Activated CD4-positive, alpha-beta T cell treated with anti-CD3 and anti-CD28 coated beads, Interleukin-2, amount 50 U/mL, for 48 hours (primary cell): ENCODE measurements at places on chromosomes 6 and 20.

GRCh38 chr6:138008791-138009190 is 98.4 kb downstream of the PERP start:
- DNase-seq: no peak

- no peak for DNase-seq
Observed at GRCh38 chr6:133085471-133085870, 155.7 kb upstream of the EYA4 start.

DNA sequence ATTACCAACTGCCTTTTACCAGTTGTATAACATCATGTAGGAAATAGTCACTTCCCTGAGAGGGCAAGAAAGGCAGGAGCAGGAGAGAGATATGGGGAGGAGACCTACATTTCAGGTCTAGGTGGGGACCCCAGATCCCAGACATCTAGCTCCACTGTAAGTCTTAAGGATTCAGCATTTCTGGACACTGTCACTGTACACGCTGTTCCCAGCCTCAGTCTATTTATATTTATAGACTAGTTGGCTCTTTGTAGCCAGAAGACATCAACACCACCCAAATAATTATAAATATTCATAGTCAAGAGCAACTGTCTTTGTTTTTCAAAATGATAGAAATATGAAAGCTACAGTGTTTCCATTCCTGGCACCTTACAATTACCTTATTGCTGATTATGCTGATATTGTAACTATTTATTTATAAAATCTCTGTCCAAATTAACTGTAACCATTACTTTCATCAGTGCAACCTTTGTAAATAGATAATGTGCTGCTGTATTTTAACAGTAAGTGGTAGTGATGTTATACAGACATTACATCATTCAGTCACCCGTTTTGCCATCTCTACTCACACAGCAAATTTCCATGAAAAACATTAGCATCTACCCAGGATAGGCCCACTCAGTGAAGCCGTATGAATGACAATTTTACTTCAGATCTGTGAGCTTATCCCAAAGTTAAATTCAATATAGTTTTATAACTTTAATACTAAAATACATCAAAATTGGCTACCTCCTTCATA is 162.8 kb downstream of the PTPRK start:
- DNase-seq: no peak

GRCh38 chr6:105077596-105078385 is 102.0 kb downstream of the POPDC3 start:
- DNase-seq: no peak

DNA sequence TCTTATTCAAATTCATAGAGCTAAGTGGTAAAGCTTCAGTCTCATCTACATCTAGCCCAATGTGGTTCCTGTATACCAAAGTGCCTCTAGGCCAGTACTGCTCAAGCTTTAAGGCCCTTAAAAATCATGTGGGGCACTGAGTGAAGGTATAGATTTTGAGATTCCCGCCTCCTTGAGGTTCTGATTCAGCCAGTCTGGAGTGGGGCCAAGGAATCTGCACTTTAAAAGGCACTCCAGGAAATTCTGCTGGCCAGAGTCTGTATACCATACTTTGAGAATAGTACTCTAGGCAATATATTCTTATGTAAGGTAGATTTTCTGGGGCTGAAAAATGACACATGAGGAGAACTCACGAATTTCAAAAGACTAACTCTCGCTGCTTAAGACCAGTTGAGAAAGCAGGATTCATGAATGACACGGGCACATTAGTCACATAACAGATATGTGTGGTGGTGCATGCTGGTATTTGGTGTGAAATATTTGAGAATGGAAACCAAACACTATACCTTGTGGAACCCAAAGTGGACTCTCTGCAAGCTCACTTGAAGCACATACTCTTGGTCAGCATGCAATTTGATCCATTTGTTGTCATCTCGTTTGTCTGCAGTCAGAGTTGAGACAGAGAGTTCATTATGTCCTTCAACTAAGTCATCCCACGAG is 47.6 kb upstream of the SIM1 start:
- DNase-seq: no peak

DNA sequence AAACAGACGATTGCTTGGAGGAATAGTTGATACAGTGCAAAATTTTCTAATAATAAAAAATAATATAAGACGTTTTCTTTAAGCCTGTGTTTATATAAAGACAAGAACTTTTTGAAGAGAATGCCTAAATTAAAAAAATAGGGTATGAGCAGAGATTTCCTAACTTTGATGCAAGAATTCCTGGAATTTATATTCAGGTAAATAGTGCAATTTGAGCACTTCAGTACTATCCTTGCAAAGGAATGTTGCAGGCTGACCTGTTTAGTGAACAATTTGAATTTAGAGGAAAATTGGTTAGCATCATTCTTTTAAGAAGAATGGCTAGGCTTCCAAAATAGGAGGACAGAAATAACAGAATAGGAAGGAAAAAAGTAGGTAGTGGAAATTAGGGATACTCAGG is 1172.3 kb downstream of the HACE1 start:
- no peak for DNase-seq

- DNase-seq: no peak
Observed at GRCh38 chr20:2694008-2694471, 1.5 kb downstream of the EBF4 start.

GRCh38 chr6:28209753-28210535 is 15.1 kb upstream of the ZSCAN9 start:
- DNase-seq: no peak

GRCh38 chr6:8174571-8174970 is 72.2 kb upstream of the EEF1E1 start:
- no peak for DNase-seq

GRCh38 chr6:10400330-10400729 is 14.5 kb downstream of the TFAP2A start:
- DNase-seq: no peak

DNA sequence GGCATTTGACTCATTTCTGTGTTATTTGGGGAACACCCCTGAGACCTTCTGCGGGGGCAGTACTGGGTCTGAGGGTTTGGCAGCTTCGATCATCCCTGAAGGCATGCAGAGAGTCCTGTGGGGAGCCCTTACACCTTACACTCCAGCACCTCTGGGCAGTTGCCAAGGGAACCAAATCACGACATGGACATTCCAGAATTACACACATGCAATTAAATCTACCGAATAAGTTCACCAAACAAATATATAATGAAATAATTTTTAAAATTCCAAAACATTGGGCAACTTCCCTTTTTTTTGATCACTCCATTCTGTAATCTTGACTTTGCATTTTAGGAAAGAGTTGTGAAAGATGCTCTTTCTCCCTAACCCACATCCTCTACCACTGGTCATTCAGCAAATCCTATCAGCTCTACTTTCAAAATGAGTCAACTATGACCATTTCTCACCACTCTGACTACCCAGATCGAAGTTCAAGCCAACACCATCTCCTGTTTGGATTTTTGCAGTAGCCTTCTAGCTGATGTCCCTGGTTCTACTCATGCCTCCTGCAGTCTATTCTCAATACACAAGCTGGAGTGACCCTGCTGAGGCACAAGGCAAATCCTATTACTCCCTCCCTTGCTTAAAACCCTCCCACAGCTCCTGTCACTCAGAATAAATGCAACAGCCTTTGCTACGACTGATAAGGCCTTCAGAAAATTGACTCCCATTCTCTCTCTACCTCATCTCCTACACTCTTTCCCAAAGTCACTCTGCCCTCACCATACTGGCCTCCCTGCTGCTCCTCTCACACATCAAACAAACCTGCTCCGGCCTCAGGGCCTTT is 533.3 kb downstream of the HACE1 start:
- DNase-seq: no peak

DNA sequence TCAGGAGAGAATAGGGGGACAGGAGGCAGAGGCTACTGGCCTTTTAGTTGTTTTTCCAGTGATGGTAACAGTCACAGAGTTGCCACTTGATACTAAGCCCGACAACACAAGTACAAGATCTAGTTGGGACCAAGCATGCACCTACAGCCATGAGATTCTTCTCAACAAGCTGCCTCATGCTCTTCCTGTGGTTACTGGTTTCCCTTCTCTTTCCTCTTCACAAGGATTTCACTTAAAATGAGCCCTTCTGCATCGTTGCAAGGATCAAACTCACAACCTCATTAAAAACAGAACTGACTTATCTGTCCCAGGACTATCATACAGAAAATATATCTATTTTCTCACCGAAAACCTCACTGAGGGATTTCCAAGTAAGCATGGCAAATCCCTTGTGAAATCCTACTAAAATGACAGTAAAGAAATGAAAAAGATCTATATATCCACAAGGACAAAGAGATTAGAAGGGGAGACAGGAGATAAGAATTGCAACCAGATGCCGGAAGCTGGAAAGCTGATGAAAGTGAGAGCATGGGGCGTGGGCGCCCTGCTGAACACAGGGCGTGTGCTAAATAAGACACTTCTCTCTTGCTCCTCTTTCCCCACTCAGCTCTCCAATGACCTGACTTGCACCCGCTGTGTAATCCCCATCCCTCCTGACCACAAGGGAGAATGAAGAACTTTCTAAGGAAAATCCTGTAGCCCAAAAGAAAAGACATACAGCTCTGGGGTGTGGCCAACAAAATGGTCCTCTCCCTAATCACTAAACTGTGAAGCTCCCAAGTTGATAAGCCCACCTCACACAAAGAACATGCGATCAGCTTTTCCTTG is 13.4 kb downstream of the MTFR2 start:
- DNase-seq: no peak

- no peak for DNase-seq
Observed at GRCh38 chr20:44946271-44946852, 13.8 kb downstream of the TOMM34 start.

DNA sequence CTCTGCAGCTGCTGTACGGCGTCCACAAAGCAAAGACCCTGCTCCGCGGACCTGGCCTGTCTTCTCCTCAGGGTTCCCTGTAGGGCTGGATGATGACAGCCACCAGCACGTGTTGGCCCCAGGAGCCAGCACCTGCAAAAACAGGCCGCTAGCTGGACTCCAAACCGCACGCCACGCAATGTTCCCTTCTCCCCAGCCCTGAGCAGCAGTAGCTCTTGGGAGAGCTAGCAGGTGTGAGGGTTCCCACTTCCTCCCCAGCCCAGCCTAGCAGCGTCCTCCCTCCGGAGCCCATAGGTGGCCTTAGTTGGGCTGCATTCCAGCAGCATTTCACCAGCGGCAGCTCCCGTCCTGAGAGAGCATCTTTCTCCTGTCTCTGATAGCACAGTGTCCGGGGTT is 42.3 kb downstream of the DACT2 start:
- DNase-seq: no peak

GRCh38 chr6:118574051-118574865 is 26.2 kb downstream of the PLN start:
- no peak for DNase-seq

DNA sequence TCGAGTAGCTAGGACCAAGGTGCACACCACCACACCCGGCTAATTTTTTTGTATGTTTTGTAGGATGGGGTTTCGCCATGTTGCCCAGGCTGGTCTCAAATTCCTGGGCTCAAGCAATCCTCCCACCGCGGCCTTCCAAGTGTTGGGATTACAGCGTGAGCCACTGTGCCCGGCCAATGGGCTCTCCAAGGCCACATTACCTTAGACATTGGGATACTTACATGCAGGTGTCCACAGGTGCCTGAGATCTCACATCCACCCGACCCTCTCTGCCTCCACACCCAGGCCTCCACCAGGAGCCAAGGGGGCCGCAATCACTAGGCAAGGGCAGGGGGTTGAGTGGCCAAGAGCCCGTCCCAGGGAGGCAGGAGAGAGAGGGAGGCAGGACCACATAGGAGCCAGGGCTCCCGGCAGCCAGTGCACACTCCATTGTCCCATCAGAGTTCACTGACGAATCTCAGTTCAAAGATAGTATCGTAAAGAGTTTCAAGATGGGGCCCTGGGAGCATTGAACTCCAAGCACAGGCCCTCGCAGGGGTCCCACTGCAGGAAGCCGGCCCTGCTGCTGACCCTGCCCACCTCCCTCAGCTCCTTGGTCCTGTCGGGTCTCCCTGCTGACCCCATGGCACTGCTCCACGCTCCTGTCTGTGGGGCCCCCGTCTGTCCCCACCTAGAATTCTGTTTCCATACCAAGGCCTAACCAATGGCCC is 55.3 kb downstream of the SSR1 start:
- no peak for DNase-seq

DNA sequence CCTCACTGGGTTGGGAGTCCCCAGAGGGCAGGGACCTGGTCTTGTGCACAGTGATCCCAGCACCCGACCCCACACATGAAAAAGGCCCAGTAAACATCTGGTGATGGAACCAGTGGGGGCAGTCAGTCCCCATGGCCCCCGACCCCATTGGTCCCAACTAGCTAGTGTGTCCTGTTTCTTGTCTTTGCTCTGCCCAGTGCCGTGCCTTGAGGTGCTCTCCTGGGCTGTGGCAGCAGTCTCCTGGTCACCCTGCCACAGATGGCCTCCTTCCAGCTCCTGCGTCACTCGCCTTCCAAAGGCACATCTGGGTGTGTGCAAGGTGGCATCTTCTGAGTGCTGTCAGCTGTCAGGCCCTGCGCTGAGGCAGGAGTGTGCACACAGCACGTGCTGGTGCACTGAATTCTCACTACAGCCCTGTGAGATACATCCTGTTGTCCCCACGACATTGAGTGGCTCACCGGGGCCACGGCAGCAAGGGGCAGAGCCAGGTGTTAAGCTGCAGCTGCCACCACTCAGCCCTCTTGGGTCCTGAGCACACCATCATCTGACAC is 3.9 kb downstream of the NPEPL1 start:
- DNase-seq: no peak

DNA sequence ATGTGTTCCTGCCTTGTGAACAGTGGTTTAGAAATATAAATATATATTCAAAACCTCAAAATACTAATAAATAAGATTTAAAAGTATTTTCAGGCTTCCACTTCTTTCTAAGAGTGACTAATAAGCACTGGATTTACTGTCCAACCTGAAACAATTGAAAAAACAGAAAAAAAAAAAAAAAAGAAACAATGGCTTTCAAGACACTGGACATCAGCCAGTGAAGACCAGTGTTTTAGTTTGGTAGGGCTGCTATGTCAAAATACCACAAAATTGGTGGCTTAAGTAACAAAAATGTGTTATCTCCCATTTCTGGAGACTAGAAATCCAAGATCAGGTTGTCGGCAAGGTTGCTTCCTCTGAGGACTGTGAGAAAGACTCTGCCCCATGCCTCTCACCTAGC is 101.4 kb upstream of the PDE7B start:
- DNase-seq: no peak
